Neural crest cell (in vitro differentiated cells): ENCODE measurements at places on chromosomes 11 and 22. TPM values are rescaled to one million over a fixed set of nuclear protein-coding genes. Genes with fewer than 3 reads are reported as not detected.

APOA5 gene
- total RNA-seq, result not detected in 2 replicates

UCP3 gene
- 4.0 TPM in 2 replicates for total RNA-seq

PAAF1 gene
- total RNA-seq, result 27.5 and 33.2 TPM in 2 replicates

LINC01488 gene
- 0.11 TPM in 1 of 2 replicates, not detected in the other for total RNA-seq

LRRC75B gene
- 15.4 and 16.7 TPM in 2 replicates for total RNA-seq

SEZ6L gene
- 1.6 and 1.7 TPM in 2 replicates for total RNA-seq

NAALADL1 gene
- total RNA-seq, result 0.30 and 0.35 TPM in 2 replicates

HBG1 gene
- not detected in 2 replicates for total RNA-seq

SLC5A1 gene
- total RNA-seq, result not detected in 2 replicates

GLYATL1 gene
- 1.9 and 2.7 TPM in 2 replicates for total RNA-seq

UBTFL1 gene
- not detected in 2 replicates for total RNA-seq

APOC3 gene
- not detected in 2 replicates for total RNA-seq

PGA3 gene
- total RNA-seq, result not detected in 2 replicates

B4GALNT4 gene
- total RNA-seq, result 179 and 201 TPM in 2 replicates

C11orf65 gene
- total RNA-seq, result 1.0 and 1.1 TPM in 2 replicates

MIOX gene
- total RNA-seq, result 0.30 and 0.35 TPM in 2 replicates

CHRM1 gene
- total RNA-seq, result not detected in 2 replicates

KCNQ1OT1 gene
- 2.3 TPM in 2 replicates for total RNA-seq

TSSC4 gene
- total RNA-seq, result 48.8 and 60.1 TPM in 2 replicates

RAG1 gene
- 0.64 and 0.91 TPM in 2 replicates for total RNA-seq
